ENCODE measurements at places on chromosomes 1 and 21.

DNA sequence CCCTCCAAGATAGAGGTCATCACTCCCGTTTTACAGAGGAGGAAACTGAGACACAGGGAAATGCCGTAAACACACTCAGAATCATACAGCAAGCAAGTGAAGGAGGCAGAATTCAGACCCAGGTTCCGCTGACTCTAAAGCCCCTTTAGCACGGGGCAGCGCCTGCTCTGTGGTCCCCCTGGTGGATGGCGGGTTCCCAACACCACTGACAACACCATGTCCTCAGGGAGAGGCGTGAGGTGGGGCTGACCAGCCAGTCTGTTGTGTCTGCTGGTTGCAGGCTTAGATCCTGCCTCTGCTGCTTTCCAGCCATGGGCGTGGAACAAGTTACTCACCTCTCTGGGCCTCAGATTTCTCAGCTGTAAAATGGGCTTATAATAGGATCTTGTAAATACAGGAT is 617.3 kb downstream of the MATN1 start:
- no peak for DNase-seq

GRCh38 chr1:229023651-229024300 is 247.1 kb upstream of the RAB4A start:
- no peak for DNase-seq

GRCh38 chr21:43884012-43884860 is 19.2 kb downstream of the AGPAT3 start:
- DNase-seq = no peak

DNA sequence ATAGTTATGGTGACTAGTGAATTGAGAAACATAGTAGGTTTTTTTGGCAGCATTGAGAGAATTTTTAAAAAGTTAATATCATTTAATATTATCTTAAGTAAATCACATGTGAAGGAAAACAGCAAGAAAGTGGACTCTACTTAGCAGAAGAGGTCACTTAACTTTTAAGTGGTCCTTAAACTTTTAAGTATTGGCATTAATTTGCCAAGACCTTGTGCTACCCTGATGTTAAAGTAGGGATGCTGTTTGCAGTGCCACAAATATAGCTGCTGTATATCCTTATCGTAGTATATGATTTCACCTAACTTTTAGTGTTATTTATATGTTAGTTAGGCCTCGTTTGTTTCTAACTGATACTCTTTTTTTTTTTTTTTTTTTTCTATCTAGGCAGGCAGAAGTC is 40.2 kb downstream of the SMG7 start:
- DNase-seq = no peak

GRCh38 chr1:11080931-11081330 is 18.7 kb downstream of the EXOSC10 start:
- DNase-seq = no peak

Data from non-pigmented ciliary epithelial cell (primary cell).